ENCODE measurements at places on chromosomes 16 and 17.
A peak's percentile ranks its signal among the peaks of the same experiment; 100 is the strongest.

DNA sequence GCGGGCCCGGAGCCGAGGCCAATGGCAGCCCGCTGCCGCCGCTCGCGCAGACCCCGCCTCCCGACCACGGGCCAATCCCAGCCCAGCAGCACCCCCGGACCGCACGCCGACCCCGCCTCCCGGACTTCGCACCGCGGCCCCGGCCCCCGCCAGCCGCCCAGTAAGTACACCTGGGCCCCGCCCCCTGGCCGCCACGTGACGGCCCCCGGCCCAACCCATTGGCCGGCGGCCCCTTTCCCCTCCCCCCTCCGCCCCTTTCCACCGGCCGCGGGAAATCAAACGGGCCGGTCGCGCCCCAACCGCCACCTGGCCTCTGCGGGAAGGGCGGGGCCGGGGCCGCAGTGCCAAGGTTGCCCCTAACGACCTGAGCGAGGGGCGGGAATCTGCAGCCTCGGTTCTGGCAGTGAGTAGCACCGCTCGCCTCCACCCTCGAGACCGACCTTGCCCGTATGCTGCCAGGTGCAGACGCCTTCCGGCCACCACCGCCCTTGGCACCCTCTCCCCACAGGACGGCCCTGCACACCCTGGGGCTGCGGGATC, at the start of gene YBX2:
TSS of gene YBX2 (minus strand) at position 26 of the 540 bp plus-strand sequence. CDS start 139 bp downstream, outside the sequence.
- peak; percentile 38 for DNase-seq

DNA sequence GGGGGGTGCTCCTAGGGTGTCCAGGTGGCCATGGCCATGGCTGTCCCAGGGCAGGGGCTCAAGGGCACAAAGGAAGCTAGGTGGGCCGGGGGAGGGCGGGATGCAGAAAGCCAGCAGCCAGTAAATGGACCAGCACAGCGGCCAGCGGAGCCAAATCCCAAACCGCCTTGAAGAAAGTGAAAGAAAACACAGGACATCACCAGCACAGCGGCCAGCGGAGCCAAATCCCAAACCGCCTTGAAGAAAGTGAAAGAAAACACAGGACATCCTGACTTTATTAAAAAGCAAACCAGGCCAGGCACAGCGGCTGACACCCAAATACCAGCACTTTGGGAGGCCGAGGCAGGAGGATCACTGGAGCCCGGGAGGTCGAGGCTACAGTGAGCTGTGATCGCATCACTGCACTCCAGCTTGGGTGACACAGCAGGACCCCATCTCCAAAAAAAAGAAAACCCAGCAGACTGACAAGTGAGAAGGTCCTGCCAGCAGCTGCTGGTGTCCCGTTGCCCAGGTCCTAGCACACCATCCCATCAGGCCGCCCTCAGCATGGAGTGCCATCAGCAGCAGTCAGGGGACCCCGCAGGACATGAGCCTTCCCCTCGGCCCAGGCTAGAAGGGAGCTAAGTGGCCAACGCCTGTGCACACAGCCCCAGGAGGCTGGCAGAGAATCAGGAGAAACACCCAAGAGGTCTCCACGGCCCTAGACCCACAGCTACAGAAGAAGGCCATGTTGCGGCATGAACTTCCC, 17.0 kb downstream of the SLC38A10 start:
- no peak for DNase-seq

- no peak for DNase-seq
Observed at GRCh38 chr17:59433586-59433985, 102.1 kb downstream of the YPEL2 start.

GRCh38 chr17:45834471-45835396, 9.9 kb upstream of the SPPL2C start:
- DNase-seq: no peak

DNA sequence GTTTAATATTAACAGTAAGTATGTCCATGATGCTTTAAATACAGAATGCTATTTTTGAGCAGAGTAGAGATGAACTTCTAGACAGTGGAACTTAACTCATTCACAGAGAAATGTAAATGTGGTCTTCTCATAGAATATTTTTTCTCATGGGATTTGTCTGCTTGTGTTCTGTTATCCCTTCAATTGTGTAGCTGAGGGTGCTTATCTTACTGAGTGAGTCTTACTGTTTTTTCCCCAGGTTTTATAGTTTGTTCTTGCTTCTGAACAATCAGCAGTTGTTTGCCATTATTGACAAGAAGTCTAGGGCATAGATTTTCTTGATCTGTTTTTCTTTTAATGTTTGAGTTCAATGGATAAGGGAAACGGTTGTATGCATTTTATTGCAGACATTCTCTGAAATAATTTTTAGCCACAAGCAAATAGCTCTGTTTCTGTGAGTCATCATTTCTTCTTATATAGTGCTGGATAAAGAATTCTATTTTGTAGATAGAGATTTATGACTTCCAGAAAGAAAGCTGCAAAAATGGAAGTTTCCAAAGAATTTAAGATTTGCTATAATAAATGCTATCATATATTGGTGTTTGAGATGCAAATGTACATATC, 60.5 kb downstream of the NF1 start:
- DNase-seq: no peak

- no peak for DNase-seq
Observed at GRCh38 chr17:47716375-47716774, 16.7 kb upstream of the TBX21 start.

DNA sequence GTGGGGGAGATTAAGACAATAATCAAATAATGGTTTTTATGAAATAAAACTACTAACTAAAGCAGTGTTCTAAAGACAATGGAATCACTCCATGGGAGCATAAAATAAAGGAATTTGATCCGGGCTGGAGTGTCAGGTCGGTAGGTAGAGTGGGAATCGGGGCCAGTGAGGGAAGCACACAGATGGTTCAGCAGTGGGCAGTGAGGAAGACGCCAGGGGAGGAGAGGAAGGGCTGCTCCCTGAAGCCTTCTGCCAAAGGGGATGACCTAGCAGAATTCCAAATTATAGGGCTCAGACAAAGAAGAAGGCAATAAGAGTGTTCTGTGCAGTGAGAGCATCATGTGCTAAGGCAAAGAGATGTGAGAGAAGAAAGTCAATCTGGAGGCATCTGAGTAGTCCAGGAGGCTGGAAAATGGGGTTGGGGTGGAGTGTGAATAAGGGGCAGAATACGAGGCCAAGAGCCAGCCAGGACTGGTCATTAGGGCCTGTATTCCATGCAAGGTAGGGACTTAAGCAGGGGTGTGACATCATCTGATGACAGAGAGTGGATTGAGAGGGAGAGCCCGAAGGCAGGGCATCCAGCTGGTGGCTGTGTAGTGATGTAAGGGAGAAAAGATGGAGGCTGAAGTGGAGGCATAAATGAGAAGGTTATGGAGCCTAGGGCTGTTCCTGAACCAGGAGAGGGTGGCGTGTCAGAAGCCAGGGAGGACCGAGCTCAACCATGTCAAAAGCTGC, 137.6 kb downstream of the COPRS start:
- no peak for DNase-seq

DNA sequence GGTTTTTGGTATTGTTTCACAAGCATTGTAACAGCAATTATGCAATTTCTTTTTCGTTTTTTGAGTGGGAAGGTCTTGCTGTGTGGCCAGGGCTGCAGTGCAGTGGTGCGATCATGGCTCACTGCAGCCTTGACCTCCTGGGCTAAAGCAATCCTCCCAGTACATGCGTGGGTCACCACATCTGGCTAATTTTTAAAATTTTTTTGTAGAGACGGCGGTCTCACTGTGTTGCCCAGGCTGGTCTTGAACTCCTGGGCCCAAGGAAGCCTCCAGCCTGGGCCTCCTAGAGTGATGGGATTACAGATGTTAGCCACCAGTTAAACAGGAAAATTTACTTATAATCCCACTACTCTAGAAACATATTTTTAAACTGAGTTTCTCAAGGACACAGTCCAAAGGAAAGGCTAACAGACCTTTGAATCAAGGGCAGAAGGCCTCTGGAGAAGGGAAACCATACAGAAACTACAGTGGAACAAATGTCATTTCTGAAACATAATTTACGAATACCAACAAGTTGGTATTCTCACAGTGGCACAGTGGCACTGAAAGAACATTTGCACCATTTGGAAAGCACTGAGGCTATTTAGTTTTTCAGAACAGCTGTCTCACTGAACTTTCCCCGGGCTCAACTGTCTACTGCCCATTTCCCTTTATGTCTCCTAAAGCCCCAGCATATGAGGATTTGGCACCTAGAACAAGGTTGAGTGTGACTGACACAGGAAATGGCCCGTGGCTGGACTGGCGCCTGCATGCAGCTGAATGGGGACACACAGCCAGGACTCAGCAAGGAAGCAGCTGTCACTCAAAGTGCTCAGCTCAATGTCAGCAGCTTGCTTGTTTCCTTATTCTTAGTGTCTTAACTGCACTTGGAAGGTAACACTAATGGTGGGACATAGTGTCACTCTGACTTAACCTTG, 2.8 kb upstream of the PRKAR1A start:
- DNase-seq: no peak

GRCh38 chr17:44350733-44351226, 5.7 kb downstream of the GRN start:
- peak; percentile 61 for DNase-seq

GRCh38 chr17:40696651-40697072, 6.9 kb downstream of the KRT24 start:
- no peak for DNase-seq

DNA sequence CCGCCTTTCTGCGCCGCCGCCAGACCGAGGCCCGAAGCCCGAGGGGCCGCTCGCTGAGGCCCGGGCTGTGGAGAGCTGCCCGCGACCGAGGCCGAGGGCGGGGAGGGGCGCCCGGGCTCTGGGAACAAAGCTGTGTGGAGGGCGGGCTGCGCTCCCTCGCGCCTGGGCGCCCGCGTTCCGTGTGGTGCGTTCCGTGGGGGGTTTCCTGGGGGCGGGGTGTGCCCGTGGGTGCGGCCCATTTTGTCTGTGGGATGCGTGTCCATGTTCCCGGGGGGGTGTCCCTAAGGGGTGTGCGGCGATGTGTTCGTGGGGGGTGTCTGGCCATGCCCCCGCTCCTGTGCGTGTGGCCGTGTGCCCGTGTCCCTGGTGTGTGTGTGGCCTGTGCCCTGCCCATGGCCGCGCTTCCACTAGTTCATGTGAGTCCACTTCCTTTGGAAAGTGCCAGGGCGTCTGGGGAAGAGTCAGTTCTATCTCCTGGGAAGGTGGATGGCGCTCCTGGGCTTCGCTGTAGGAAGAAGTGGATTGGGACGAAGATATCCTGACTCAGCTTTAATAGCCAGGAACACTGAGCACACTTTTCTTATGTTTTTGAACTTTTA, 520 bp downstream of the JPT2 start:
- peak; percentile 23 for DNase-seq

DNA sequence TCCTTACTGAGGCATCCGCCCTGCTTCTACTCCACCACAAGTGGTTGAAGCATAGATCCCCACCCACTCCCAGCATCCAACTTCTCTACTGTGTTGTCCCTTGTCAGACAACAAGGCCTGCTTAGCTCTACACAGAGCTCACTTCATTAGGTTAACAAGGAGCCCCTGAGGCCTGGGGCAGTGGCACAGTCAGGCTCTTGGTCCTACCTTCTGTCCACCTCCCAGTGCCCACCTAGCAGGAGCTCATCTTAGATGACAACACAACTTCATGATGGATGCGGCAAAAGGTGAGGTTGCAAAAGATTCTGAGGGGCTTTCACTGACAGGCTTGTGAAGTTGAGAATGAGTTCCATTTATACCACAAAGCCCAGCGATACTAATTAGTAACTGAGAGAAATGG, 432.0 kb upstream of the CDH5 start:
- DNase-seq: no peak

GRCh38 chr17:41772218-41772585, 14.3 kb downstream of the JUP start:
- DNase-seq: no peak

All from activated CD4-positive, alpha-beta T cell treated with anti-CD3 and anti-CD28 coated beads, Interleukin-2, amount 50 U/mL, for 24 hours (primary cell).